ENCODE measurements at places on chromosomes 6 and 20.

DNA sequence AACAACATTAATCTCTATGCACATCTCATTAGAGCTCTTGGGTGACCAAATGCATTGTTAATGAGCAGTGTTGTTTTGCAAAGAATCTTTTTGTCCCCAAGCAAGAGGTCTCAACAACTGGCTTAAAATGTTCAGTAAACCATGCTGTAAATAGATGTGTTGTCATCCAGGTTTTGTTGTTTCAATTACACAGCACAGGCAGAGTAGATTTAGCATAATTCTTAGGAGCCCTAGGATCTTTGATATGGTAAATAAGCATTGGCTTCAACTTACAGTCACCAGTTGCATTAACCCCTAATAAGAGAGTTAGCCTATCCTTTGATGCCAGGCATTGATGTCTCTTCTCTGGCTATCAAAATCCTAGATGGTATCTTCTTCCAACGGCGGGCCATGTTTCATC lies 23.3 kb downstream of the NUP153 start:
- DNase-seq = no peak

GRCh38 chr6:146200176-146200575 lies 171.3 kb downstream of the GRM1 start:
- no peak for DNase-seq

- no peak for DNase-seq
These were observed 1219.0 kb upstream of the EYS start for GRCh38 chr6:66926060-66926459.

DNA sequence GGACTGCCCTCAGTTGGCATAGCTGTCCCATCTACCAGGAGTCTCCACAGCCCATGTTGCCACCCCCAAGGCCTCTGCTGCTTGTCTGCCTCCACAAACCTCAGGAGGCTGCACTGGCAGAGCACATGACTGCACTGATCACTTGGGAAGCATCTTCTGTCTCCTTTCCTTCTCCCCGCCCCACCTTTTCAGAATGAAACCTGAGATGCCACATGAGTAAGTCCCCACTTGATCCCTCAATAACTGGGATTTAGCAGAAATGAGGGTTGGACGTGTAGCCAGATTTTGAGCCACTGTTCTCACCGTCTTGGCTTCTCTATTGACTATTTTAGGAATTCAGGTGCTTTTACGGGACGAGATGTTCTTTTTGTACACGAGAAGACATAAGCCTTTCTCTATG lies 328.4 kb downstream of the CDC5L start:
- DNase-seq = no peak

GRCh38 chr20:63234693-63235398 lies 859 bp upstream of the BIRC7 start:
- DNase-seq = no peak

Data from caudate nucleus (tissue), 63 donors.